ENCODE measurements at places on chromosomes 2 and 18.

- no peak for DNase-seq
Observed at GRCh38 chr2:233063976-233064411, 3.9 kb downstream of the INPP5D start.

GRCh38 chr2:239086325-239087020 is 238.6 kb downstream of the TWIST2 start:
- no peak for DNase-seq

DNA sequence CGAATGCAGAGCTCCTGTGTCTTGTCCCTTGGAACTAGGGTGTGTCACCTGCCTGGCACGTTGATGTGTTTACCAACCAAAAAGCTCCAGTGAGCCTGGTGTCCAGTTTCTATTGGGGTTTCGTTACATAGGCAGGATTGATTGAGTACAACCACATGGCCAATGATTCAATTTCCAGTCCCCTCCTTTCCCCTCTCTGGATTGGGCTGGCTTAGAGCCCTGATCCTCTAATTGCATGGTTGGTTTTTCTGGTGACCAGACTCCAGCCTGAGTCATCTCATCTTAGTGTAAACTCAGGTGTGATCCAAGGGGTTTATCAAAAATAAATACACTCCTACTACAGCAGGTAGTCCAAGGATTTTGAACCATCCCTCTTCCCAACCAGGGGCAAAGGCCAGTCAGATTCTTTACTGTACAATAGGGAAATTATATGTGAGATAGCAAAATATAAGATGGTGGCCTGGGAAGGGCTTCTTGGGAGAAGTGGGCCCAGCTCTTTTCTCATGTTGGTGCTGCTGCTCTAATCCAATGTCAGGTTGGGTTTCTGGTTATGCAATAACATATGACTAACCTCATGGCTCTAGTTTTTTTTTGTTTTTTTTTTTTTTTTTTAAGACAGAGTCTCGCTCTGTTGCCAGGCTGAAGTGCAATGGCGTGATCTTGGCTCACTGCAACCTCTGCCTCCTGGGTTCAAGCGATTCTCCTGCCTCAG is 64.7 kb upstream of the MGAT5 start:
- no peak for DNase-seq

GRCh38 chr2:188919824-188920223 is 54.3 kb upstream of the COL3A1 start:
- no peak for DNase-seq

GRCh38 chr18:52343138-52343537 is 3.1 kb downstream of the DCC start:
- no peak for DNase-seq

GRCh38 chr2:153622285-153622684 is 143.7 kb upstream of the RPRM start:
- no peak for DNase-seq

GRCh38 chr2:88269836-88270235 is 99.7 kb downstream of the THNSL2 start:
- DNase-seq, result no peak

DNA sequence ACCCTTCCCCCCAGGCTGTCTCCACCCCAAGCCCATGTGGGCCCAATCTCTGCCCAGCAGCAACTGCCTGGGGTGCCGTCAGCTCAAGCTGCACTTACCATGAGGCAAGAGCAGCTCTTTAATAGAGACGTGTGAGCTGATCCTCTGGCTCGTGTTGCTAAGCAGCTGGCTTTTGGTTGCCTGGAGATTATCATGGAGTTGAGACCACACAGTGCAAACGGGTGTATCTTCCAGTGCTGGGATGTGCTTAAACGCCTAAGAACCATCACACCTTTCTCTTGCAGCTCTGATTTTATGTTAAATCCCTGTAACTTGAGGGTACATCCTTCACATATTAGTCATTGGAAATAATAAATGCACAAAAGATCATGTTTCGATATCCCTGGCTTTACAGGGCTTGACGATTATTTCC is 271.1 kb downstream of the PRKCE start:
- DNase-seq, result no peak

- DNase-seq, result no peak
Observed at GRCh38 chr2:7982054-7982453, 699.8 kb upstream of the ID2 start.

DNA sequence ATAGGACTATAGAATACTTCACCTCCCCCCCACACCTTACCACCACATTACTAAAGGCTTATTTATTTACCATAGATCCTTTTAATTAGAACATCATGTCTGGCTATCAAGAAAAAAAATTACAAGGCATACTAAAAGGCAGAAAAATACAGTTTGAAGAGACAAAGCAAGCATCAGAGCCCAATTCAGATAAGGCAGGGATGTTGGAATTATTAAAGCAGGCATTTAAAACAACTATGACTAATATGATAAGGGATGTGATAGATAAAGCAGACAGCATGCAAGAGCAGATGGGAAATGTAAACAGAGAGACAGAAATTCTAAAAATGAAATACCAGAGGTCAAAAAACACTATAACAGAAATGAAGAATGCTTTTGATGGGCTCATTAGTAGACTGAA is 55.4 kb upstream of the SMIM21 start:
- no peak for DNase-seq

- DNase-seq, result no peak
Observed at GRCh38 chr2:26563686-26564085, 77.5 kb downstream of the CIB4 start.

DNA sequence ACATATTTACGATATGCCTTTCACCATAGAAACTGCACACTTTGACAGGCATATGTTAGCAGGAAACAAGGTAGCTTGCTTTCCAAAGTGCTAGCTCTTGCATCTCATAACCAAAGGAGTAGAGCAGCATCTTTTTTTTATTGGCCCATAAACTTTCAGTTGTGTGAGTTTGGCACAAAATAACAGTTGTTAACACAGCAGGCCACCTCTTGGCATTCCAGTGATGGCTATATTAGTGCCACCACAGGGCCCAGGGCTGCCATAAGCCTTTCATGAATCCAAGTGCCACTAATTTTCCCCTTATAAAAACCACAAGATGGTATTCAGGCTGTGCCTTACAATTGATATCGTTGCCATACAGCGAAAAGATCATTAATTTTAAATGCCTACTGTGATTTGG is 40.3 kb upstream of the KLF7 start:
- no peak for DNase-seq

DNA sequence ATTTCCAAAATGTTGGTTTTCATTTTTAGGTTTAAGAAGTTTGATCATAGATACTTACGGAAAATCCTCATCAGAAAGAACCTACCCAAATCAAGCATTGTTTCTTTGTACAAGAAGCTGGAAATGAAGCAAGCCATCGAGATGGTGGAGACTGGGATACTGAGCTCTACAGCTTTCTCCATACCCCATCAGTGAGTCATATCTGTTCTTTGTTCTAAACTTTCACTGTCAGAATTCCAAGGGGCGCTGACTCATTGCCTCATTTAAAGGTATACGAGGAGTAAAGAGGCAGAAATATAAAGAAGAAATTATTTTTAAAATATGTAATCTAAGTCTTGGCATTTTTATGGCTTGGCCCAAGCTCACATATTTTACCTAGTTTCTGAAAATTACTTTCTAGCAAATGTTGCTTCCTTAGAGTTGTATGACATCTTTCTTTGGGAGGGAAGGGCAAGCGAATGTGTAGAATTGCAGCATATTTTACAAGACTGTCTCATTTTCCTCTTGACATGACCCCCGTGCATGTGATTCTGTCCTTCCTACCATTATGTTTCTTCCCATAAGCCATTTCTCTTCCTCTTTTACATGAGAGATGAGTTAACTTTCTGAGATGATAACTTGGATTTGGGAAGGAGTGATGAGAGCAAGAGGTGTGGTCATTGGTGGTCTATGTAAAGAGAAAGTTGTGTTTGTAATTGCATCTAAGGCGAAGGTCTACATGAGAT is 41.2 kb downstream of the SLC9A4 start:
- DNase-seq, result no peak

DNA sequence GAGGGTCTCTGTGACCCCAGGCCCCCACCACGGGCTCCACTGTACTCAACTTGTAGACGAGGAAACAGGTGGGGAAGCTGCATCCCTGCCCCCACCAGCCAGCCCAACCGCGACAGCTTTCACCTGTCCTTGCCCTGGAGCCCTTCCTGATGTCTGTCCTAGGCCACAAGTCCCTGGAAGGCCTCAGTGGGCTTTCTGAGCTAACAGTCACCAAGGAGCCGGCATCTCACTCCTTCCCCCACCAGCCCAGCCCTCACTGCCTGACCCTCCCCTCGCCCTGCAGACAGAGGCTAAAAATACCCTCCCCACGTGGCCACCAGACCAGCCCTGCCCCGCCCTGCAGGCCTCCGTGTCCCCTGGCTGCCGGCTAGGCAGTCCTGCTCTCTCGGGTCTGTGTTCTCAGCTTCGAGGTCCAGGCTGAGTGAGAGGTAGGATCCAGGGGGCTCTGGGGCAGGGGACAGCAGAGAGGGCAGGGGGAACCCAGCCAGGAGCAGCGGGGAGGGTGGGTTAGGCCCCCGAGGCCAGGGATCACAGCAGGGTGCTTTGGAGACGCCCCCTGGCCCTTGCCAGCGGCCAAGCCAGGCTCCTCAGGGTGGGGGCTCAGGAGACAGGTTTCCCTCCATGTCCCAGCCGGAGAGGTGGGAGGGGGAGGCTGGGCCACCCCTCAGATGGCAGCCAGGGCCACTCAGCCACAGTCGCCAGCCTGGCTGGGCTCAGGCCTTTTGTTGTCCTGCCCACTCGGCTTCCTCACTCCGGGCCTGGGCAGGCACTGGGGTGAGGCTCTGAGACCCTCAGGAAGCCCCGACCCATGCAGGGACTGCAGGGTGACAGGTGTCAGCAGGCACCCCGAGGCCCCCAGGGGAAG is at the start of gene KLHL30:
Gene KLHL30, plus strand, starts transcription at position 338 of the 865 bp plus-strand sequence. CDS start 2,087 bp downstream, outside the sequence.
- DNase-seq, result no peak

DNA sequence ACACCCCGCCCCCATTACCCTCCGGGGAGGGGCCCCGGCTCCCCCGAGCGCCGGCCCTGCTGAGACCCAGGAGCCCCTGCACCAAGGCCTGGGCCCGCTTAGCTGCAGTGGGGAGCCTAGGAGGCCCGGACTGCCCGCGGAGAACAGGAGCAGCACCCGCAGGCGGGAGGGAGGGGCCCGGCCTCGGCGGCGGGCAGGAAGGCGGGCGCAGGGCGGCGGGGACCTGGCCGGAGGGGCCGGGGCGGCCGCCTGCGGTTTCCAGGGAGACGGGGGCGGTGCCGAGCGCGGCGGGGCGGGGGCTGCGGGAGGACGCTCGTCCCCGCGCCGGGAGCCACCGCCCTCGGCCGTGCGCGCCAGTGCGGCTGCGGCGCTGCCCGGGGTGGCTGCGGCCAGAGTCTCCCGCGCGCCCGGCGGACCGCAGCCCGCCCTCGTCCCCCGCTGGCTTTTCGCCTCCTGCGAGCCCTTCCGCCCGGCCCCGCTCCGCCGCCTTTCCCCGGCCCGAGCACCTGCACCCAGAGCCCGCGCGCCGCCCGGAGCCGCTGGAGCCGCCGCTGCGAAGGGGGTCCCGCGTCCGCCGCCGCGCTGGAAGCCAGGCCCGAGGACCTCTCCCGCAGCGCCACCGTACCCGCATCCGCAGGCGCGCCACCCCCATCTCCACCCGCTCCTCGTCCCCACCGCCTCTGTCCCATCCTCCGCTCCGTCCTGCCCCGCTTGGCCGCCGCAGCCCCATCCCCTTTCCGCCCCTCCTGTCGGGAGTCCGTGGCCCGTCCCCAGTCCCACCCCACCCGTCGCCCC is 17.2 kb downstream of the GPC1 start:
- DNase-seq, result peak; percentile 42

DNA sequence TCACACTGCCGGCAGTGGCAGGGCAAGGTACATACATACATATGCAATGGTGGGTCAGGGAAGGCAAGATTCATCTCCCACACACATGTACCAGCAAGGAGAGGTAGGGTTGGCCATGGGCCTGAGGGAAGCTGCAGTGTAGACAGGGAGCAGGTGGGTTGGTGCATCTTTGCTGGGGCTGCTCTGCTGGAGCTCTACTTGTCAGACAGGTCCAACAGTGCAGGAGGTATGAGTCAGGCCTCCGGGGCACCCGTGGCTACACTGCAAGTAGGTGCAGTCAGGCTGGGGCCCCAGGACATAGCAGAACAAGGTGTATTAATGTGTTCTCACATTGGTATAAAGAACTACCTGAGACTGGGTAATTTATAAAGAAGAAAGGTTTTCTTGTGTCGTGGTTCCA is 281.1 kb upstream of the COL3A1 start:
- DNase-seq, result no peak

- peak; percentile 45 for DNase-seq
Observed at GRCh38 chr18:57446322-57446721, 11.1 kb downstream of the ONECUT2 start.

- DNase-seq, result no peak
Observed at GRCh38 chr18:34120294-34120693, 104.4 kb downstream of the NOL4 start.

GRCh38 chr2:119982506-119982905 is 30.4 kb upstream of the EPB41L5 start:
- DNase-seq, result no peak

DNA sequence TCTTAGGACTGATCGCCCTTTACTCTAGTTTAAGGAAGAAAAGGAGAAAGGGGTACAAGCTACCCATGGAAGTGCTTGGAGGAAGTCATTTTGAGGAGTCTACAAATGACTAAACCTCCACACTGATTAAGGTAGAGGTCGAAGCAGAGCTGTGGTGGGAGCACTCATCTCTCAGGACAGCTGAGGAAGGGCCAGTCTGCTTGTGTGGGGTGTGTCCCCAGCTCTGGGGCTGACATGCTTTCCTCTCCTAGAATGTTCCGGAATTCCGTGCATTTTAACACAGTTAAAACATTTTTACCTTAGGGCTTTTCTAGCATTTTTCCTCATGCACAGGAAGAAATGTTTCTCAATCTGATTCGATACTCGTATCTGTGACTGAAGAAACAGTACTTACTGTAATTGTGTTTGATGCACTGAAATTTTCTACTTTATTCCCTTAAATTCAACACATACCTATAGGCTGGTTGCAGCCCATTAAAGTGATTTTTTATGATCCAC is 135.1 kb downstream of the NCK2 start:
- no peak for DNase-seq

- peak; percentile 67 for DNase-seq
Observed at GRCh38 chr2:75608684-75609333, 37.8 kb upstream of the MRPL19 start.

DNA sequence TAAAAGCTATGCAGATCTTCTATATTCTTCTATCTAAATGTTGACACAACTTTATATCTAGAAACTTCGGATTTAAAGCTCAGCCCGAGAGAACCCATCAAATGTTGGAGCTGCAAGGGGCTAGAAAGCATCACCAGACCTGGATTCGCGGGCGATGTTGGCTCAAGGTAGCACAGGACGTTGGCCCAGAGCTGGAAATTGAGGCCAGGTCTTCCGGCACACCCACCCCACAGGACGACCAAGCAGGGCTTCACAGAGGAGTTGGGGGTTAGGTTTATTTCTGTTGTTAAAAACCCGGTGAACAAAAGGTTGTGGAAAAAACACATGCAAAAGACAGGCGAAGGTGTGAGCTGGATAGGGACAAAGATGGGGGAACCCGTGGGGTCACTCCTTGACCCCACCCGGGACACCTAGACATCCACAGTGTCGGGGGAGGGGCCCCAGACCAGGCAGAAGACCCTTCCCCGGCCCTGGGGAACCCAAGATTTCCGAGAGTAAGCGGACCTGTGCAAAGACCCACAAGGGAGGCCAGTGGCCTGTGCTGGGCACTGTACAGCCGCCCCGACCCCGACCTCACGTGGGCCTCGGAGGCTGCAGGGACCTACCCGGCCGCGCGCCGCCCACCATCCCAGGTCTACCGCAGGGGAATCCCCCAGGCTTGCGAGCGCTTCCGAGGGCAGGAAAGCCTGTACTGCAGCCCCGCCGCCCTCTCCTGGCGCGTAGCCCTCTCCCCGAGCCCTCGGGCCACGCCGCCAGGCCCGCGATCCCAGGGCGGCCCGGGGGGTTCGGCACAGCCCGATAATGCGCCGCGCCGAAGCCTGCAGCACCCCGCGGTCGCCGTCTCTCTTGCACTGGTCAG is 1.8 kb upstream of the AGBL5 start:
- no peak for DNase-seq

- DNase-seq, result no peak
Observed at GRCh38 chr18:46596119-46596518, 60.9 kb downstream of the LOXHD1 start.

Data from erythroblast (primary cell).